Stimulated activated CD4-positive, alpha-beta T cell treated with anti-CD3 and anti-CD28 coated beads, Interleukin-4, amount 100 ng/mL, for 24 hours (primary cell): ENCODE measurements at places on chromosomes 3 and 15.

- DNase-seq, result peak; percentile 99
Observed at GRCh38 chr3:120094776-120095225, 554 bp upstream of the GSK3B start.

- DNase-seq, result no peak
Observed at GRCh38 chr15:70201425-70201775, 103.7 kb upstream of the TLE3 start.

GRCh38 chr3:13598201-13598600, 49.3 kb downstream of the FBLN2 start:
- no peak for DNase-seq

DNA sequence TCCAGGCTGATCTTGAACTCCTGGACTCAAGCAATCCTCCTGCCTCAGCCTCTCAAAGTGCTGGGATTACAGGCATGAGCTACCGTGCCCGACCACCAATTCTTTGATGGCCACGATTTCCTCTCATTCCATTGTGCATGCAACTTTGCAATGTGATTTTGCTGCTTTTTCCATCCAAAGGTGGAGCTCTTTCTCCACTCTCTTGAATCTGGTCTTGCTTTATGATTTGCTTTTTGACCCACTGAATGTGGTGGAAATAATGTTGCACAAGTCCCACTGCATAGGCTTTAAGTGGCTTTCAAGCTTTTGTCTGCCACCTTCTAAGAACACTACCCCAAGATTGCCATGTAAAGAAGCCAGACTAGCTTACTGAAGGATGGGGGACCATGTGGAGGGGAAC, 10.6 kb downstream of the RPS27L start:
- DNase-seq, result no peak

- DNase-seq, result no peak
Observed at GRCh38 chr3:59535791-59536221, 486.0 kb upstream of the CFAP20DC start.

- DNase-seq, result peak; percentile 5
Observed at GRCh38 chr15:94582368-94582767, 351.0 kb downstream of the MCTP2 start.

- no peak for DNase-seq
Observed at GRCh38 chr15:85609492-85609891, 185.2 kb downstream of the KLHL25 start.

DNA sequence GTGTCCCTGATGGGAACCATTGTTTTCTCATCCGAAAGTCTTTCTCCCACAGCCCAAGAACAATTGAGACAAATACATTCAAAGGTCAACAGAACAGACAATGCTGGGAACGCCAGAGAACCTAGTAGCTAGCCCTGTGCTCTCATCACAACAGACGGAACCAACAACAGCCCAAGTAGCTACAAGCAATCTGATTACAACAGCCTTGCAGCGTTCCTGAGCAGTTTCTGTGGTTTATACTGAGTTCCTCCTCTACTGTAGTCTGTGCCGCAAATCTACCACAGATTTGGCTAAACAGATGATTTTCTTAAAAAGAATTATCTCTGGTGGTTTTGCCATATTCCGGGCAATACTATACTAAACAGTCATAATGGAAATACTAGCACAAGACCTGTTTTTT, 435.6 kb downstream of the MECOM start:
- DNase-seq, result no peak

- DNase-seq, result peak; percentile 27
Observed at GRCh38 chr3:69085168-69085832, 563 bp downstream of the ARL6IP5 start.

- DNase-seq, result no peak
Observed at GRCh38 chr3:25478211-25478757, 50.2 kb downstream of the RARB start.

GRCh38 chr15:58934114-58934447, 602 bp upstream of the SLTM start:
- DNase-seq, result no peak

- no peak for DNase-seq
Observed at GRCh38 chr3:134486577-134487041, 752 bp downstream of the CEP63 start.

- DNase-seq, result no peak
Observed at GRCh38 chr3:124429129-124429815, 301.0 kb upstream of the UMPS start.

GRCh38 chr3:189383630-189384029, 211.9 kb downstream of the TPRG1 start:
- DNase-seq, result no peak

- DNase-seq, result no peak
Observed at GRCh38 chr15:82805994-82806406, at the start of gene FSD2. Gene FSD2 (minus strand): TSS chr15:82806069. CDS start chr15:82787390, 18,679 bp downstream.

DNA sequence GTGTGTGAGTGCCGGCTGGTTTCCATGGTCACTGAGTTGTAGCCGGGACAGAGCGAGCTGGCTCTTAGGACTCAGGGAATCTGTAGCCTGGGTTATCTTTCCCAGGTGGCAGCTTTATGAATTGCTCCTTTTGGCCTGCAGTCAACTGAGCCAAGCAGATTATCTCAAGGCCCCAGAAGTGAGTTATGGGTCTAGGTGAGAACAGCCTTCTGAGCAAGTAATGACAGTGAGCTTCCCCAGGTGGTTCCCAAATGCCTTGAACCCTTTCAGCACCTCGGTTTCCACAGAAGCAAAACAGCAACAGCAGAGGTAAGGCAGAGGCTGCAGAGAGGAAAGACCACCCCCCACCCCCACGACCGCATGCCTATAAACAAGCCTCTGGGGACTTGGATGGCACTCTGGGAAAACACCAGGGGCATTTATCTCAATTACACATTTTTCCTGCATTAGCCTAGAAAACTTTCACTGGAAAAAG, 56.7 kb upstream of the DGKG start:
- DNase-seq, result no peak

DNA sequence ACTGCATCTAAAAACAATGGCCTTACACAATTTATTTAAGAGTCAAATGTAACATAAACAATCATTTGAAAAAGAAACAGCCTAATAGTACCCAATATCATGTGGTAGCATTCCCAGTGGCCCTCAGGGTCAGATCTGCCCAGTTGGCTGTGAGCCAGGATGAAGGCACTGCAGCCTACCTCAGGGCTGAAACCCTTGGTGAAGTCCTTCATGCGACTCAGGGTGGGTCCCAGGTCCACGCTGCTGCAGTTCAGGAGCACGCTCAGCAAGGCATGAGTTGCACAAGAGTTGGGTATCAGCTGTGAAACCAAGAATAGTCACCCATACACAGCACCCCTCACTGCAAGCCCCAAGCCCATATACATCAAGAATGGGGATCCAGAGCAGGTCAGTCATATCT, 37.1 kb downstream of the SEMA3G start:
- DNase-seq, result no peak

- peak; percentile 93 for DNase-seq
Observed at GRCh38 chr3:134212967-134213665, 37.5 kb downstream of the RYK start.

DNA sequence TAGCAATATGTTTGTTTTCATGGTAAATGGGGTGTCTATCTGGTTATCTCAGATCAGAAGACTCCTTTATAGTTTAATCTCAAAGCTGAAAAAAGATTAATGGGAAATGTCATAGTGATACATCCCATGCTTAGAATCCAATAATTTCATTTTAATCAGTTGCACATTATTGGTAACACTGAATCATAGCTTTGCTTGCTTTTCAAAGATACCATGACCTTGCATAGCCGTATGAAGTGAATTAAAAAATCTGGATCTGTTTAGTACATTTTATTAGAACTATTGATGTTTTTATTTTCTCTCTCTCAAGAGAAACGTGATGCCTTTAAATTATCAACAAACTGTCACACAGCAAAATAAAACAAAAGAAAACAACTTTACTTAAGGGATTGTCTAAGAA, 506.7 kb upstream of the SGO1 start:
- no peak for DNase-seq

DNA sequence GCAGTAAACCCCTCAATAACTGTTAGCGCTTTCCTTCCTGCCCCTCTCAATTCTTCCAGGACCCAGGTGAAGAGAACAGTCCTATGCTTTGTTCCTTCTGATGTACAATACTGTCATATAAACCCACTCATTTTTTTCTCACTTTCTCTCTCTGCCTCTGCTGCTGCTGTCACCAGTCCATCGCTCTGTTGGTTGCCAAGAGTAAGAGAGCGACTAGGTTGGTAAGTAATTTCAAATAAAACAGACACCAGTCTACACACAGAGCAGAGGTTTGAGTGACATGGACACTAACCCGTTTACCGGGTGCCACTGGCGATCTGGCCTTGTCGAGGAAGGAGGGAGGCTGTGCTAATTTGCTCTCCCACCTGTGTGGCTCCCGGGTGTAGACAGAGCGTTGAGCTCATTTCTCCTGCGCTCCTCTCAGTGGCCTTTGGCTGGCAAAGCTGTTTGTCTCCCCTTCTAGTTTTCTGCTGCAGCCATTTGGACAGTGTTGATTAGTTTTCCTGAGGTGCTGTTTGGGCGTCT, 215.4 kb downstream of the THSD4 start:
- DNase-seq, result no peak

DNA sequence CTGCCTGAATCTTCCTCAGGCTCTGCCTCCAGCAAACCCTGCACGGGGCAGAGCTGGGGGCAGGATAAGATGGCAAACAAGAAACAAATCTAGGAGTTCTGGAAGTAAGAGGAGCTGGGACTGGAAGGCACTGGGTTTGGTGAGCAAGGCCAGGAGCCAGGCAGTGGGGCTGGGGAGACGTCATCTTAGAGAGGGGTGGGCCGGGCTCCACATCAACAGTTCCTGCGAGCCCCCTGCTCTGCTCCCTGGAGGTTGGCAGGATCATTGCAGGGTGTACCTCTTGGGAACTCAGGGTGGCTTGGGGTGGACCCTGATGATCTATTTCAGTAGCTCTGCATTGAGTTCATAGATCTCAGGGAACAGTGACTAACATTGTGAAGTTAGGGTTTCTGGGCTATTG, 87.3 kb upstream of the PRR23E start:
- no peak for DNase-seq

- DNase-seq, result no peak
Observed at GRCh38 chr3:123869165-123869564, 15.0 kb downstream of the MYLK start.

- no peak for DNase-seq
Observed at GRCh38 chr3:113516115-113516505, 1.2 kb upstream of the SPICE1 start.

DNA sequence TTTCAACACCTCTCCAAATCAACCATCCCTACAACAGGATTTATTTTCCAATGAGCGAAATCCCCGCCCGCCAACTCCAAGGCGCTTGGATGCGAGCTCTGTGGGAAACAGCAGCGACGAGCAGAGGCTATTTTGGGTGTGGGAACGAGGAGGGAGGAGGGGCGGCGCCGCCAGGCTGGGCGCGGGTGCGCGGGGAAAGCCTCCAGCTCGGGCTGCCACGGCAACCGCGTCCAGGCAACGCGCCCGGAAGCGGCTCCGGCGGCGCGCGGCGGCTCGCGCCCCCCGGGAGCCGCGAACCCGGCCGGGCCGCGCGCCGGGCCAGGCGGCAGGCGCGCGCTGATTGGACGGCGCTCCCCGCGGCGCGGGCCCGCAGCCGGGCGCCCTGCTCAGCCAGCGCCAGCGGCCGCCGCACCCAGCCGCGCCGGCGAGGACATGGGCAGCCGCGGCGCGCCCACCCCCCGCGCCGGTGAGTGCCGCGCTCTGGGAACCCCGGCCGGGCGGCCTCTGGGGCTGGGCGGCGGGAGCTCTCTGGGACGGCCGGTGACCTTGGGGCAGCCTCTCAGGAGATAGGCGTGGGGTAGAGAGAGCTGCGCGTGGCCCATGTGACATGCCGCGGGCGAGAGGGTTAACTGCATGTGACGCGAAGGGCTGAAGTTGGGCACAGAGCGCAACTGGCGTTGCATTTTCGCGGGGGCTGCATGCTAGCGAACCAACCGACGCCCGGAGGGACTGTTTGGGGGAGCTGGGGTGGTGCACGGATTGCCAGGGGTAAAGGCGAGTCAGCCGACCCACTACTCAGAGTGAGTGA, at the start of gene FAM81A:
FAM81A (plus strand) TSS at position 370 of the 808 bp plus-strand sequence. CDS start 20,441 bp downstream, outside the sequence.
- peak; percentile 25 for DNase-seq

DNA sequence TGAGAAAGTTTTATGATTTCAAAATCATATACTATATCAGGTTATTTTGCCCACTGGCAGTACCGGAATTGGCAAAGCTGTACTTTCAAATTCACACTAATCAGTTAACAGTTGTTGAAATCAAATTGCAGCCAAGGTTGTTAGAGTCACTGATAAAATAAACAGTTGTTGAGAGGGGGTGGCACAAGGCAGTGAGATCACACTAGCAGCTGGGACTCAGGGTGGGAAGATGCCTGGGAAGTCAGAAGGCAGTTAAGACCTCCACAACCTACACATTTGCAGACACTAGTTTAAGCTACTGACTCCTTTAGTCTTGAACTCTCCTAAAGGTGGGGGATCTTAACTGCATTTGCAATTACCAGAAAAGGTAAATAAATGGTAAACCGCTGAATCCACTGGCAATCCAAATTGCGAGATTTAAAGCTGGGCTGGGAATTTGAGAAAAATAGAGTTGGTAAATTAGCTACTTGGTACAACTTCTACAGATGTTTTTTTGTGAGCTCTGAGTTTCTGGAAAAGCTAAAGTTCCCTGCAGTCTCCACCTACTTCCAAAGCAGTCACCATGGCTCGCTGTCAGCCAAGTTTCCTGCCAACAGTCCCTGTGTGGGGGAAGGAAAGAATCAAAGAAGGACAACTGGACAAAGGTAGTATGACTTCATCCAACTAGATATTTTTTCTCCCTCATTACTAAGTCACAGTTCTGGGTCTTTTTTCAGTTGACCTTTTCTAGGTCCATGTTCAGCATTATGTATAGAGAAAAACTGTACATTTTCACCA, 105.7 kb downstream of the ZNF385D start:
- no peak for DNase-seq

- DNase-seq, result no peak
Observed at GRCh38 chr3:159856590-159857104, 132.0 kb upstream of the IL12A start.

DNA sequence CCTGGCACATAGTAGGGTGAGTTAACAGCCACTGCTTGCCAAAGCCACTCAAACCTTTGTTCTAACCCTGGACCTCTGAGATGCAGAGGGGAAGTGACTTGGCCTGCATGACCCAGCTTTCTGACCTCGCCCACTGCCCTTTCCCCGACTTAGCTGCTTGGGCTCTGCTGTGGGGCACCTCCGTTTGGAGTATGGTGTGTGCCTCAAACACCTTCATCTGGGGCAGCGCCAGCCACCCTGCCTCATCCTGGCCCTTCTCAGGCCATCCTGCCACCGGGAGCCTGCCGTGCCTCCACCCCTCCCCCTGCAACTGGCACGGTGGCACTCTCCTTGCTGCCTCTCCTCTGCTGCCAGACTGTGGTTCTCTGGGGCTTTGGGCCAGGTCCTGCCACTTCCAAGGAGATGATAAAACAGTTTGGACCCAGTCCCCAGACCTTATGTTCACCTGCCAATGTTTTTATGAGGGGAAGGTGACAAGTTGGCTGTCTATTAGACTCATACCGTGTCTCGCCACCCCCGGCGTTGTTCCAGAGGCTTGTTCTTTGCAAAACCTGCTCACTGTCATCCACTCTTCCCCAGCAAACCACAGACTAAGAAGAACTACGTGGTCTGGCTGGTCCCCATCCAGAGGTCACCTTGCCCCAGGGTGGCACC, 32.2 kb downstream of the SLC6A6 start:
- DNase-seq, result no peak
